T follicular helper cell (primary cell): ENCODE measurements at places on chromosomes 5 and 9.

DNA sequence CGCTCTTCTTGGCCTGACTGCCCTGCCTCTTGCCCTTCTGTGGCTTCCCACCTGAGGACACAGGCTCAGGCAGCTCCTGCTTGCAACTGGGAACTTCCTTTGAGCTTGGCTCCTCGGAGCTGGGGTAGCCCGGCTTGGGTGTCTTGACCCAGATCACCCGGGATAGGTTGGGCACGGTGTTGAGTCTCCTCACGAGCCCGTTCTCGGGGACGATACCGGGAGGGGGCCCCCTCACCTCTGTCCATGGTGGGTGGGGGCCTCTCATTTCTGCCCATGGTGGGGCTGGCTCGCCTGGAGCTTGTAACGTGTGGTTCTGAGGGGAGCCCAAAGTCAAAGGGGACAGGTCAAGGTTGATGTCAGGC lies 7.8 kb upstream of the DDX41 start:
- no peak for DNase-seq

GRCh38 chr9:26856413-26857032 lies 36.1 kb downstream of the CAAP1 start:
- DNase-seq, result no peak

DNA sequence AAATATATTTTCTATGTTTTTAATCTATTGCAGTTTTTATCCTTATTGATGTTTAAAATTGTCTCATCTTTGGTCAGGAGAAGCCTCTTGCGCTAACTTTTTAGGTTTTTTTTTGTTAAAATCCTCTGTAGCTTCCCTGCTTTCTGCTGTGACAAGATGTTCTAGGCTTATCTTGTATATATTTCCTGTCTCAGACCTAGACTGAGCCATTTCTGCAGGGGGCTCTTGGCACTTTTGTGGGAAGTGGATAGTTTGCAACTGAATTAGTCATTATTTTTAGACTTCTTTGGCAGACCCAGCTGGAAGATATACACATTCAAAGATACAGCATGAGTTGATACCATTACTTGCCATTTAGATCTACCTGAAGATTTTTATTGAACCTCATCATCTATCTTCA lies 28.8 kb downstream of the TCERG1 start:
- DNase-seq, result no peak

- no peak for DNase-seq
Observed at GRCh38 chr5:146606893-146607292, 90.9 kb upstream of the GPR151 start.

GRCh38 chr9:13427587-13427986 lies 148.1 kb upstream of the MPDZ start:
- no peak for DNase-seq

GRCh38 chr5:123517476-123517875 lies 5.5 kb downstream of the CSNK1G3 start:
- DNase-seq, result no peak
